Pons (tissue), 1 donor: ENCODE measurements at places on chromosomes 2 and 18.

GRCh38 chr2:223929571-223930102 is 15.5 kb downstream of the WDFY1 start:
- DNase-seq = no peak

- DNase-seq = no peak
Observed at GRCh38 chr2:67674668-67675067, 277.5 kb downstream of the ETAA1 start.

- peak; percentile 68 for DNase-seq
Observed at GRCh38 chr18:5296706-5297320, 1.3 kb upstream of the ZBTB14 start.

DNA sequence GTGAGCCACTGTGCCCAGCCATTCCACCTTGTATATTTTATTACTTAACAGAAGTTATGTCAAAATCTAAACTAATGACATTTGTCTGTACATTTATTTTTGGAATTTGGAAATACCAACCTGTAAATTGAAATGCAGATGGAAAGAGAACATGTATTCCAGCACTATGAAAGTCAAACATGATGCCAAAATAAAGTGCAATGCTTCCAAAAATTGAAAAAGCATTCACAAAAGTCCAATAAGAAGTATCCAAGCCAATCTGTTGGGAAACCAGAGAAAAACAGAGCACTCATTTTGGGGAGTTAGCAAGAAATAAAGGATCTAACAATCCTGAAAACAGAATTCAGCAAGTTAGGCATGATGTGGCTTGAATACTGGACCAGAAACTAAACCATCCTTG is 30.3 kb upstream of the NARS1 start:
- DNase-seq = no peak

DNA sequence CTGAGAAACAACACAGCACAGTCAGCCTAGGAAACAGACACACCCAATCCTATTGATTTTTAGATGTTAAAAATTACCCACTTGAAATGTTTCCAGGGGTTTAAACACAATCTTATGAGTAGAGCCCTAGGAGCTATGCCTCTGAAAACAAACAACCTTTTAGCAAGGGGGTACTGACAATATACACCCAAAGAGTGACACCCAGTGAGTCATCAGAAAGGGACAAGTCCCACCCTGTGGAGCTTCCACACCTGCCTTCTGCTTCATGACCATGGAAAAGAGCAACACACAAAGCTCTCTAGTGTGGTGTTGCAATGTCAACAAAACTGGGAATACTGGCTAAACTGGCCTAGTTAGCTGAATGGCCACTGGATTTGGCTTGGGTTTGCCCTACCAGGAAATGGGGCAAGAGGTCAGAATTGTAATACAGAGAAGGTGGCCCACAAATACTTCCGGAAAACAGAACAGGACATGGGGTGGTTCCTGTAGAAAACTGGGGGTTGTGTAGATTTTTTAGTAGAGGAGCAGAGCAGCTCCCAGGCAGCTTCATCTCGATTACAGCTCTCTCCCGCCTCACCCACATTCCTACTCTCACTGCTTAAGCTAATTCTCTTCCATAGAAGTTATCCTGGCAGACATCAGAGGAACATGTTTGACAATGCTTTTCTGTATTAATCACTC is 98.2 kb downstream of the GAREM1 start:
- DNase-seq = no peak
